Gastrocnemius medialis (tissue), 4 donors: ENCODE measurements at places on chromosomes 7 and 10.

DNA sequence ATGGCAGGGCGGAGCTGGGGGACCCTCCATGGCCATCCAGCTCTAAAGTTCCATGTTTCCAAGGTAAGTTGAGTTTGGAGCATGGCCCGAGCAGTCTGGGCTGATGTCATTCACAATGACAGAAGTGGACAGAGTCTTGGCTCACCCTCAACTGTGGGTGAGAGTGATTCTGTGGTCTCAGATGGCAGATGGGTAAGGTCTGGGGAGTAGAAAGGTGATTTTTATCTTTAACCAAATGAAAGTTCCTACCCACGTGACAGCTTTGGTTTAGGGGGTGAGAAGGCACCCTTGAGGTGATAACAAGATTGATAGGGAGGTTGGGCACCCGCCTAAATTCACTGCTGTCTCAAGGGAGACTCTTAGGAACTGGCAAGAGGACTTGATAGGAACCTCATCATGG, 57.6 kb upstream of the PDZD8 start:
- H3K27me3 ChIP-seq: peaks cover 13% of the 10 kb centered on the region
- H3K4me3 ChIP-seq: no peak overlapping the region
- no peak for DNase-seq
- H3K4me1 ChIP-seq: no peaks in the 10 kb centered on the region

DNA sequence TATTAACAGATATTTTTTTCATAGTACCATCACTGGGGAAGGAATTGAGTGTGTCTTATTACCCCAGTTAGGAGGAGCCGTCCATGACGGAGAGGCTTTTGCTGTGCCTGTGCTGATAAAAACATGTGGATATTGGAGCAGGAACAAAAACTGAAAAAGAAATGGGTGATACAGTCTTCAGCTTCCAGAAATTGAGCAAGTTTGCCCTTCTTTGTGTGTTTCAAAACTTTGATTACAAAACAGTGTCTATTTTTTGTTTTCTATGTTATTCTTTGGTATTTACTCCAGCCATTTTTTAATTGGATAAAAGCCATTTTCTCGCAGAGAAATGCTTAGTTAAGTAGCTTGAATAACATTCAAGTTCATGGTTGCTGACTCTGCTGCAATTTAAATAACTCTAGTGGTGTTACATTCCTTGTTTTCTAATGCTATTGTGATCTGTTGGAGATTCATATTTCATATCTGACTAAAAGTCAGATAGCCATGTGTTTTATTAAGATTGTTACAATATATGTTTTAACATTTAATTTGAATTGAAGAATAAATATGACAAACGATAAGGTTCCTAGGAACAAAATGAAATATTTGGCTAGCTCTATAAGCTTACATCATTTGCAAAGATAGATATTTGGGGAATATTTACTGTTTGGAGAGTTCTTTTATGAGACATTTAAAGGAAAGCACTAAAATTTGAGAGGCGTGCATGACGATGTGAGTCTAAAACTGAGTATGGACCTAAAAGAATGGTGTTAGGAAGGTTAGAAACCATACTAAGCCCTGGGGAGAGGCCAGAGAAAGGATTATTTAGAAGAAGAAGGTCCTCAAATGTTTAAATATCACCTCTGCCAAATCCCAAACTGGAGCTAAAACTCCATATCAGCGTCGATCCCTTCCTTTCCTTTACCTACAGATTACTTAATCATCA, 747.3 kb upstream of the CELF2 start:
- no peak for DNase-seq
- H3K4me1 ChIP-seq: no peaks in the 10 kb centered on the region
- H3K4me3 ChIP-seq: no peak overlapping the region
- no peaks in the 10 kb centered on the region for H3K27me3 ChIP-seq
- H3K36me3 ChIP-seq: no peaks in the 10 kb centered on the region
- H3K27ac ChIP-seq: no peak overlapping the region

GRCh38 chr7:37947138-37947940, 26.9 kb downstream of the EPDR1 start:
- H3K36me3 ChIP-seq: peaks cover 8% of the 10 kb centered on the region
- no peak overlapping the region for H3K4me3 ChIP-seq
- H3K4me1 ChIP-seq: peaks cover 38% of the 10 kb centered on the region
- H3K27ac ChIP-seq: no peak overlapping the region
- DNase-seq: no peak

GRCh38 chr10:96651998-96652431, 65.2 kb upstream of the TM9SF3 start:
- H3K27ac ChIP-seq: no peak overlapping the region
- DNase-seq: no peak
- H3K27me3 ChIP-seq: no peaks in the 10 kb centered on the region
- H3K4me3 ChIP-seq: no peak overlapping the region
- no peaks in the 10 kb centered on the region for H3K4me1 ChIP-seq

DNA sequence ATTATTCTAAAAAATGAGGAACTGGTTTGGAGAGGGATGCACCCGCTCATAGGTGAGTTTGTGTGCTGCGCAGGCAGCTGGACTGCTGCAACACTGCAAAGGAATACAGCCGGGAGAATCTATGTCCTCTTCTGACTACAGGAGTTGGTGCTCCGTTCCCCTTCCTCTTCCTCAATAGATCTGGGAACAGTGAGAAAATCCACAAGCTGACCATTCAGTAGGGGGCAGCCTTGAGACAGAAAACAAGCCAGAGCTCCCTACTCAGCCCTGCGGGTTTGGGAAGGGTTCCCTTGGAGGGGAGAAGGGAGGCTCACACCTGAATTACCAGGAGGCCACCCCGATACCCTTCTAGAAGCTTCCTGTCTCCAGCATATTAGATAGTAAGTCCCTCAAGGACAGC, 87.3 kb upstream of the FOXI2 start:
- no peaks in the 10 kb centered on the region for H3K4me1 ChIP-seq
- H3K4me3 ChIP-seq: no peak overlapping the region
- H3K27ac ChIP-seq: no peak overlapping the region
- H3K27me3 ChIP-seq: no peaks in the 10 kb centered on the region

GRCh38 chr10:79482741-79483140, 29.6 kb upstream of the EIF5AL1 start:
- DNase-seq: no peak
- peak overlapping the region; percentile 68 for H3K27ac ChIP-seq
- H3K27me3 ChIP-seq: no peaks in the 10 kb centered on the region
- H3K4me3 ChIP-seq: no peak overlapping the region
- peaks cover 17% of the 10 kb centered on the region for H3K4me1 ChIP-seq

DNA sequence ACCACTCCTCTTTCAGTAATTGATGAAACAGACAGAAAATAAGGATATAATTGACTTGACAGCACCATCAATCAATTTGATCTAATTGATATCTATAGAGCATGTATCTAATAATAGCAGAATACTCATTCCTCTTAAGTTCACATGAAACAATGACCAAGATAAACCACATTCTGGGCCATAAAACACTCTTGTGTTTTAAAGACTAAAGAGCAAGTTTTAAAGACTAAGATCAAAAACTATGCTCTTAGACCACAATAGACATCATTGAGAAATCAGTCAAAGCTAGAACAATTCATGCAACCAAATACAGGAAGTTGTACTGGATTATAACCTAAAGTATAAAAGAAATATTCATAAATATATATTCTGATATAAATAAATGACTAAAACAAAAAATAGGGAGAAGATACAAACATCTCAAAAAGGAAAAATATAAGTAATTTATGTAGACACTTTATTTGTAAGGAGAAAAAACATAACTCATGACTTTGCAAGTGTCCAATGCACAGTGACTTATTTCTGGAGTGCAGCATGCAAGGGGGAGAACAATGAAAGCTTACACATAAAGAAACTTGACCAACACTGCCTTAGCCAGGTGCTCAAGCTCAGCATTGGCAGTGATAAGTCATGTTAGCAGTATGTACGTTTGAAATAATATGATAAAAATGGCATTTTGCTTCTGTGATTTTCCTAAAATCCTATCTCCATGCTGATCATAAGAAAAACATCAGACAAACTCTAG, 312.7 kb upstream of the IGFBP3 start:
- no peak for DNase-seq
- no peaks in the 10 kb centered on the region for H3K27me3 ChIP-seq
- H3K27ac ChIP-seq: no peak overlapping the region
- H3K36me3 ChIP-seq: no peaks in the 10 kb centered on the region
- no peaks in the 10 kb centered on the region for H3K4me1 ChIP-seq

DNA sequence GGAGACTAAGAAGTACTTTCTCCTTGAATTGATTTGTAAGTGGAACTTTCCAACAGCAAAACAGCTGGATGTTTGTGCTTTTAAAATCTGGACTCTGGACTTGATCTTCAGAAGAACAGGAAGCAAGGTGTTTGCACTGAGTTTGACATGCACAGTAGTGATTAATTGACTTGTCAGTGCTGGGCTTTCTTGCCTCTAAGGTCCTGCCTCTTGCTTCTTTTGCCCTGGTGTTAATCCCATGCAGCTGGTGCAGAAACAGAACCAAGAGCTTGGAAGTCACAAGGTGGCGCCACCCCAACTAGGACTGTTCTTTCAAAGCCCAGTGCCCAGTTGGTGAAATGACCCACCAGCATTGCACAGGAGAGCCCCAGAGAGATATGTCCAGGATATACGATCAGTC, 66.8 kb upstream of the SEPHS1 start:
- H3K4me1 ChIP-seq: no peaks in the 10 kb centered on the region
- no peak overlapping the region for H3K4me3 ChIP-seq
- no peak for DNase-seq
- no peaks in the 10 kb centered on the region for H3K36me3 ChIP-seq
- no peaks in the 10 kb centered on the region for H3K27me3 ChIP-seq

DNA sequence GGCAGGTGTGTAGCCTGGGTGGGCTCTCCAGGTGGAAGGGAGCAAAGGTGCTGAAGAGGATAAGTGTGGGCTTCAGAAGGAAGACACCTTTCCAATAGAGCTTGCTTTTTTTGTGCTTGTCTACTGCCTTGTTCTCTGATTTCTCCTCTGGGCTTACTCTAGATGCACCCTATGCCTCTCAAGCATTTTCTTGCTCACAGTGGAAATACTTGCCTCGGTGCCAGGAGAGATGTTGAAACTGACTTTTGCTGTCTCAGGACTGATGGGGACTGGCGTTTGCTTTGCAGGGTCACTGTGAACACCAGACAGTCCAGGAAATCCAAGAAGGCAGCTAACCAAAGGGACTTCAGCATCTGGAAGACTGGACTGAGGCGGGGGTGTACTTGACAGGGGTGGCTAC, 187.9 kb downstream of the SNX10 start:
- no peaks in the 10 kb centered on the region for H3K27me3 ChIP-seq
- H3K4me3 ChIP-seq: no peak overlapping the region
- H3K4me1 ChIP-seq: no peaks in the 10 kb centered on the region

- H3K4me3 ChIP-seq: no peak overlapping the region
- H3K4me1 ChIP-seq: peaks cover 57% of the 10 kb centered on the region
- peaks cover 53% of the 10 kb centered on the region for H3K36me3 ChIP-seq
- no peak for DNase-seq
- H3K27me3 ChIP-seq: no peaks in the 10 kb centered on the region
These were observed 8.3 kb downstream of the FAM20C start for GRCh38 chr7:200704-201103.

GRCh38 chr10:92816091-92816531, 32.2 kb upstream of the EXOC6 start:
- H3K4me1 ChIP-seq: no peaks in the 10 kb centered on the region
- H3K4me3 ChIP-seq: no peak overlapping the region
- no peaks in the 10 kb centered on the region for H3K27me3 ChIP-seq
- DNase-seq: no peak
- no peak overlapping the region for H3K27ac ChIP-seq
- no peaks in the 10 kb centered on the region for H3K36me3 ChIP-seq

GRCh38 chr7:137768366-137768765, 78.4 kb downstream of the DGKI start:
- H3K4me3 ChIP-seq: no peak overlapping the region
- DNase-seq: no peak
- no peaks in the 10 kb centered on the region for H3K4me1 ChIP-seq
- H3K27me3 ChIP-seq: no peaks in the 10 kb centered on the region

- no peak overlapping the region for H3K27ac ChIP-seq
- H3K36me3 ChIP-seq: no peaks in the 10 kb centered on the region
- no peaks in the 10 kb centered on the region for H3K4me1 ChIP-seq
- H3K27me3 ChIP-seq: no peaks in the 10 kb centered on the region
These were observed 136.0 kb upstream of the CHST15 start for GRCh38 chr10:124229201-124229988.

GRCh38 chr7:91674470-91674869, 206.0 kb downstream of the MTERF1 start:
- H3K36me3 ChIP-seq: no peaks in the 10 kb centered on the region
- no peak for DNase-seq
- H3K4me3 ChIP-seq: no peak overlapping the region
- H3K27me3 ChIP-seq: no peaks in the 10 kb centered on the region

DNA sequence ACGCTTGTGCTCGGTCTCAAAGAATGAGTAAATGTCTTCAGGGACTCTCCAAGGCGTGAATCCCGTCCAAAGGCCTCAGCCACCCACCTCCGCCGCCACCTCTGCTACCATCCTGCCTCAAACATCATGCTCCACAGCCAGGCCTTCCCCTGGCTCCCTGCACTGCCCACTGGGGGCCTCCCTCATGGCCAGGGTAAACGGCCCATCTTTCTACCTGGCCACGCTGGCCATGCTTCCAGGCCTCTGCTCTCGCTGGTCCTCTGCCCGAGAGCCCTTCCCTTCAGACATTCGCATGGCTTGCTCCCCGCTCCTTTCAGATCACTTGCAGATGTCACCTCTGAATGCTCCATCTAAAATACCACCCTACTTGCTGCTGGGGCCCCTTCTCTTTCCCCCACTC, 40.2 kb downstream of the ZNF783 start:
- H3K36me3 ChIP-seq: no peaks in the 10 kb centered on the region
- H3K27me3 ChIP-seq: no peaks in the 10 kb centered on the region
- no peak overlapping the region for H3K27ac ChIP-seq
- H3K4me3 ChIP-seq: no peak overlapping the region
- no peaks in the 10 kb centered on the region for H3K4me1 ChIP-seq
- no peak for DNase-seq

DNA sequence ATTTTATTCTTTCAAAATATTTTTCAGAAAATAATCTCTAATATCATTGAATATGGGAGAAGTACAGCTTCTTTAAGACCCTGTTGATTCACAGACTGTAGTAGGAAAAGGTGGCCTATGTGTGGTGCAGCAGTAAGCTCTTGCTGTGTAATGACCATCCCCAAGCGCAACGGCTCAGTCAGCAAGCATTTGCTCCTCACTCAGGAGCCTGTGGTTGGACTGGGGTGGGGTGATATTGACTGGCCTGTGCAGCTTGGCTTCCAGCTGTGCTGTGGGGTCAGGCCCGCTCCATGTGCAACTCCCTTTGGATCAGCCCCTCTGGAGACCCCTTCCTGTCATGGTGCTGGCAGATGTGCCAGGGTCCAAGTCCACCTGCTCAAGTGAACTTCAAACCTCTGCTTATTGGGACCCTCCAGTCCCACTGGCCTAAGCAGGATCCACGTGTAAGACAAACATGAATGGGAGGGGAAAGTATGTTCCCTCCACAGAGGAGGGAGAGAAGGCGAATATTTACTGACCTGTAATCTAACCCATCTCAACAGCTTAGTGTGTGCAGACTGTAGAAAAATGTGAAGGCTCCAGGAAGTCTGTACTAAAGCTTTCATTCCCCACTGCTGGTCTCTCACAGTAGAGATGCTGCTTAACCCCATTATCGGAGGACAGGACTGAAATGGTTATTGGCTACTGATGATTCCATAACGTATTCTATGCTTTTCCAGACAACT, 239.7 kb downstream of the WDR37 start:
- DNase-seq: no peak
- H3K36me3 ChIP-seq: no peaks in the 10 kb centered on the region
- H3K4me1 ChIP-seq: no peaks in the 10 kb centered on the region
- H3K27ac ChIP-seq: no peak overlapping the region
